Activated CD4-positive, CD25-positive, alpha-beta regulatory T cell treated with anti-CD3 and anti-CD28 coated beads, Interleukin-2, amount 50 U/mL, for 24 hours (primary cell): ENCODE measurements at places on chromosomes 2 and 18.

- no peak for ATAC-seq
Observed at GRCh38 chr18:23442958-23443357, 10.1 kb upstream of the RIOK3 start.

- no peak for ATAC-seq
Observed at GRCh38 chr2:99898336-99899048, 243.9 kb downstream of the AFF3 start.

DNA sequence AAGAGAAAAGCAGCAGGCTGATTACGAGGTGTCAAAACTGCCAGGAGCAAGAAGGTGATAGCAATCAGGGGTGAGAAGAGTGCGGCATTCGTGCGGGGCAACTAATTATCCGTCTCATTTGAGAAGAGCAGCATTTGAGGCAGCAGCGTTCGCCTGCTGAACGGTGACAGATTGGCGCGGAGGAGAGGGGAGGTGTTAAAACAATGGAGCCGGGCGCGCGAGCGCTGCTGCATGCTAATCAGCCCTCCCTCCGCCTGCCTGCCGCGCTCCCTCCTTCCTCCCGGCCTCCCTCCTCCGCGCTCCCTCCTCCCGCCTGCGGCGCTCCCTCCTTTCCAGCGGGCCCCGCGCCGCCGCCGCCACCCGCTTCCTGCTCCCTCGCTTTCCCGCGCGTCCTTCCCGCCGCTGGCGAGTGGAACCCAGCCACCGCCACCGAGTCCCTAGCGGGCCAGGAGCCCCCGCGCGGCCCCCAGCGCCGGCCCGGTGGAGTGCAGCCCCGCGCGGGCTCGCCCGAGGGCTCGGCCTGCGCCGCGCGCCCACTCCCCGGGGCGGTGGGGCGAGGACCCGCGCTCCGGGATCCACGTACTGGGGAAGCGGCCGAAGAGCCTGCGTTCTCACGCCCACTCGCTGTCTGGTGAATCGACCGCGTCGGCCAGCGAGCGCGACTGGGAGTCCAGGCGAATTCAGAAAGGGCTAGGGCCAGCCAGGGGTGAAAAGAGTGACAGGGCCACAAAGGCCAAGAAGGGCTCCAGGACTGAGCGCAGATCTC, 69.5 kb upstream of the PSMD14 start:
- peak; percentile 60 for ATAC-seq

DNA sequence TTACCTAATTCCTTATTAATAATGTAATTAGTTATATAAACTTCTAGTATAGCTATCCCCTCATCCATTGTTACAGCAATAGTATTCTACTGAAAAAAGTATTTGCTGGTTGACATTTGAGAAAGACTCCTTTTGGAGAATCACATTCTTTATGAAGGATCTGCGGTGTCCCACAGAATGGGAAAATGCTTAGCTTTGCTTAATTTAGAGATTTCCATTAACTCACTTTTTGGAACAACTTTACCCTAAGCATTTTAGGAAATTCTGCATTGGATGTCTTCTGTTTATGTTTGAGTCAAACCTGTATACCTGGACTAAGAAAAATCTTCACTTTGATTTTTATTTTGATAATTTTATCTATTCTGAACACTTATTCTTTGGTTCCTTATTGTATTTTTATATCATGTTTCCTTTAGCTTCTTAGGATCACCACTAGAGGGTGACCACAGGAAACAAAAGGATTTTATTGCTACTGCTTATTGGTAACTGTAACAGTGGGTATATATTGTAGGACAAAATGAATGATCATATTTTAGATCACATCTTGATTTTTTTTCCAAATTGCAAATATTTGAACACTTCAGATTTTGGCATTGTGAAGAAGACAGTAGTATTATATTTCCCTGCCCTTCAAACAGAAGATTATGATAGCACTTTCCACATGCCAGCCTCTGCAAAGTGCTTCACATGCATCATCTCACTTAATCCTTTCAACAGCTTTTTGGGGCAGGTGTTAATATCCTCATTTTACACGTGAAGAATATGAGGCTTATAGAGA, 79.6 kb downstream of the MIB1 start:
- ATAC-seq = no peak

DNA sequence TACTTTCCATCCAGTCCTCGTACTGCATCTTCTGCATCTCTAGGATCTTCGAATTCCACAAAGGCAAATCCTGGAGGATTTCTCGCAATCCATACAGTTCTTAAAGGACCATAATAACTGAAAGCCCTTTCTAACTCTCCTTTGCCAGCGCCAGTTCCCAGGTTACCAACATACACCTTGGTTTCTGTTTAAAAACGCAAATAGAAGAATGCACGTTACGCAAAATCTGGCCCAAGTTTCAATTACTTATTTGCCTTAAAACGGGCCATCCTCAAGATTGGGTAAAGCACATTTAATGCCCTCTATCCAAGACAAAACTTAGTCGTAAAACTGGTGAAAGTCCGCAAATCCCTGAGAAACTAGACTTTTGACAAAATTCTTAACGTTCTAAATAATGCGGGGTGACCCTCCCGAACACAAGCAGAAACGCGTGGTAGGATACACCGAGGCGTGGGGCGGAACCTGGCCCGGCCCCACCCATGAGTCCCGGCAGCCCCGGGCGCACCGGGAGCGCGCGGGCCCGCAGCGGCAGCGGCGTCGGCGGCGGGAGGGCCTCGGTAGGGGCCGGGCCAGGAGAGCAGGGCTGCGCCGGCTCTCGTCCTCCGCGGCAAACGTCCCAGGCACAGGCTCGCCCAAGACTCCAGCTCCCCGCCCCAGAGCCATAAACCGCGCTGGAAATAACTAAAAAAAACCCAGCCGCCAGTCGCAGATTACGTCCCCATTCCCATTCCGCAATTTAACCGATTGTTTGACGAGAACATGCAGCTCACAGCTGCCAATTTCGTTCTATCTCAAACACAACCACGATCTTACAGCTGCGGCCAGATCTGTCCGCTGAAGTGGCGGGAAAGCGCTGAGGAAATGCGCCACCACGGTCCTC, 910 bp downstream of the SRSF7 start:
- ATAC-seq = peak; percentile 27

DNA sequence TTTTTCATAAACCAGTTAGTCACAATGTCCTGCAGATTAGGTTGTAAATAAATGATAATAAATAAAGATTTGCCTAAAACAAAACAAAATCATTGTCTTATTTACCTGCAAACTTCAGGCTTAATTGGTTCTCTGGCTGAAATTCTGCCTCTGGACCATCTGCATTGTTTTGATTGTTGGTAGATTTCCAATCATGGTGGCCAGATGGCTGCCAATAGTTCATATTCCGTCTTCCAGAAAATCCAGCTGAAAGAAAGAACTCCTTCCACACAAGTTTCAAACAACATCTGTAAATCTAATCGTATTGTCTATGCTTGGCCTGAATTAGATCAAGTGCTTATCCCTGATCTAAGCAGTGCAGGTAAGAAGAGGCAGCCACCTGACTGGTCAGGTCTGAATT, 771.1 kb upstream of the ZEB2 start:
- no peak for ATAC-seq

GRCh38 chr18:12328179-12328823, 20.3 kb downstream of the TUBB6 start:
- no peak for ATAC-seq

DNA sequence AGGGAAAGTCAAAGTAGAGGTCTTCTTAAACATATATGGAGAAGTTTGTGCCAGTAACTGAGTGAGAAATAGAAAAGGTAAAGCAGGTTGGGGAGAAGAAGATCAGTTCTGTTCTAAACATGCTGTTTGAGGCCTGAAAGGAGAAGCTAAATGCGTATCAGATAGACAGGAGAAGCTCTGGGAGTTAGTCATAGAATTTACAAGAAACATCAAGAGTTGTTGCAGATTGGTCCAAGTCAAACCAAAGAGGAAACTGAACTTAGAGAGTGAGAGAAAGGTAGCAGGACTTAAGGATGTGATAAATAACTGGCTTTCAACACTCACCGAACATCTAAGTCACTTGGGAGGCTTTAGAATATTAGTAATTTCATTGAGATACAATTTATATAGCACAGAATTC, 29.2 kb upstream of the CERS6 start:
- no peak for ATAC-seq

DNA sequence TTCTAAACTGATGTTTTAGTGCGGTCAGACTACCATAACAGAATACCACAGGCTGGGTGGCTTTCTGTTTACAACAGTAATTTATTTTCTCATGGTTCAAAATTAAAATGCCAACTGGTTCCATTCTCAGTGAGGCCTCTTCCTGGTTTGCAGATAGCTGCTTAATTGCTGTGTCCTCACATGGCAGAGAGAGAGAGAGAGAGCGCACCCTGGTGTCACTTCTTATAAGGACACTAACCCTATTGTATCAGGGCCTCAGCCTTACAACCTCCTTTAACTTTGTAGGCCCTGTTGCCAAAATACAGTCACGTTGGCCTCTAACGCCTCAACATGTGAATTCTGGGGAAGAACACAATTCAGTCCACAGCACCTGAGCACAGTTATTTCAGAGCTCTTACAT, 37.5 kb upstream of the ZNF385B start:
- no peak for ATAC-seq

GRCh38 chr18:34794348-34794747, 84.2 kb downstream of the DTNA start:
- ATAC-seq = no peak

DNA sequence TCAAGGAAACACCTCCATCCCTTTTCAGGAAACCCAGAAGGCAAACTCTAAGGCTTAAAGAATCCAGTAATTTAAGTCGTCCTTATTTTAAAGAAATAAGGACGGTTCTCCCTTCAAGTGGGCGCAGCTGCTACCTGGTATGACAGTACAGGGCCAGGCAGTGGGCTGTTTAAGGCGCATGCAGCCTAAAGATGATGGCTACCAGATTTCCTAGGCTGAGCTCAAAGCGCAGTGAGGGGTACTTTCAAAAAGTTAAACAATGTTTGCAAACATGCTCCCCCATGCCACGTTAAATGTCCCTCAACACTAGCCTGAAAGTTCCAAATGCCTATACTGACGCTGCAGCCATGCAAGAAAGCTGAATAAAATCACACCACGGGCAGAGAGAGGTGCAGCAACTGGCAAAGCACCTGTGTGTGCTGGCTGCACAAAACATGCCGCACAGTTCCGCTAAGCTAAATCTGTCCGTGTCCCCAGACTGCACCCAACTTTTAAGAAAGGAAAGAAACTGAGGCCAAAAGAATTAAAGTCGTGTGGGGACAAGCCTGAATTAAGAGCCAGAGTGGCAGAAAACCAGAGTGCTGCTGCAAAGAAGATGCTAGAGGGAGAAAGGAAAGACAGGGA, 583 bp downstream of the HIBCH start:
- peak; percentile 9 for ATAC-seq

GRCh38 chr2:71476495-71476894, 23.1 kb downstream of the DYSF start:
- ATAC-seq = no peak

- ATAC-seq = no peak
Observed at GRCh38 chr2:48145845-48146452, 239.7 kb upstream of the FBXO11 start.

GRCh38 chr18:74420481-74420880, 36.6 kb downstream of the DIPK1C start:
- no peak for ATAC-seq

DNA sequence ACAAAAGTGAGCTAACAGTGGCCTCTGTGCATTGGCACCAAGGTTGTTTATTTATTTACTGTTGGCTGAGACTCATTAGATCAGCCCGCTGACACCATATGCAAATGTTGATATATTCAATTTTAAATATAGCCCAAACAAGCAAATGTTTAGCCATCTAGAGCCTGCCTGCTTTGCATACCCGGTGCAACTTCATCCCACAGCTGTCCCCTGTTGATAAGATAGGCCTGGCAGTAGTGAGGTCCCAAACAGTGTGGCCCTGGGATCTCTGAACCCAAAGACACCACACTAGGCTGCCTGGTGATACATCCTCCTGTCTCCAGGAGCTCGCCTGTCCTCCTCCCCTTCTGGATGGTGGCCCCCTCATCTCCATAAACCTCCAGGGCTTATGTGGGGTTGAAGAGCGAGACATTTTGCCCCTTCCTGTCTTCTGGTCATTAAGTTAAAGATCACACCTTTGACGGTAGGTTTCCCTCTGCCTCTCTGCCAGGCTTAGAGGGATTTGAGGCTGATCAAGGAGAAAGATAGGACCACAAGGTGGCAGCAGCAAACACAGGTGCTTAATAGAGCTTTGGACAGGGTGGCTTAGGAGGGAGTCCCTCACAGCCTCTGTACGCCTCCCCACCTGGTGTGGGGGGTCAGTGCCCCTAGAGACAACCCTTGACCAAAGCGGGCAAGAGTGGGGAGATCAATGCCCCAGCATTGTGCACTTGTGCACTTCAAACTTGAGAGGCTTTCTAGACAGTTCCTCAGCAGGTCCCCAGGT, 23.7 kb upstream of the MYO5B start:
- no peak for ATAC-seq

DNA sequence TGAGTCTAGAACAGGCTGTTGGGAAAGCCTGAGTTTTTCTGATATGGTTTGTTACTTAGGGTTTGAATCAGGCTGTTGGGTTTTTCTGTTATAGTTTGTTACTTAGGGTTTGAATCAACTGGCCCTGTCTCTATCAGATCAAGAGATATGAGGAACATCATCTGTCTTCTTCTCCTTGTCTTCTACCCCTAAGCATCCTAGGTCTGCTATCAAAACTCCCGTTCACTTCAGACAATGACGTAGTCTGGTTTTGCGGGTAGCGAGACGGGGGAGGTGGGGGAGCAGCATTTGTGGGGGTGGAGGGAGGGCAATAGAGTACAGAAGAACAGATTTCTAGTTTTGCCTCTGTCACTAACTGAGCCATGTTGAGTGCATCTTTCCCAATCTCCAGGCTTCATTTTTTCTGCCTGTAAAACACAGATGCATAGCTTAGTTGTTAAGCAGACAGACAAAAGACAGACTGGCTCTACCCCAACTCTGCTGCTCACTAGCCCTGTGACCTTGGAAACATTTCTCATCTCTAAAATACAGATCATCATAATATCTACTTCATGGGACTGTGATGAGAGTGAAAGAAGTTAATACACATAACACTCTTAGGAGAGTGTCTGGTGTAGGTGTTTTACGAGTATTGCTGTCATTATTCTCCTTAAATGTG, 9.1 kb downstream of the TNP1 start:
- ATAC-seq = no peak

DNA sequence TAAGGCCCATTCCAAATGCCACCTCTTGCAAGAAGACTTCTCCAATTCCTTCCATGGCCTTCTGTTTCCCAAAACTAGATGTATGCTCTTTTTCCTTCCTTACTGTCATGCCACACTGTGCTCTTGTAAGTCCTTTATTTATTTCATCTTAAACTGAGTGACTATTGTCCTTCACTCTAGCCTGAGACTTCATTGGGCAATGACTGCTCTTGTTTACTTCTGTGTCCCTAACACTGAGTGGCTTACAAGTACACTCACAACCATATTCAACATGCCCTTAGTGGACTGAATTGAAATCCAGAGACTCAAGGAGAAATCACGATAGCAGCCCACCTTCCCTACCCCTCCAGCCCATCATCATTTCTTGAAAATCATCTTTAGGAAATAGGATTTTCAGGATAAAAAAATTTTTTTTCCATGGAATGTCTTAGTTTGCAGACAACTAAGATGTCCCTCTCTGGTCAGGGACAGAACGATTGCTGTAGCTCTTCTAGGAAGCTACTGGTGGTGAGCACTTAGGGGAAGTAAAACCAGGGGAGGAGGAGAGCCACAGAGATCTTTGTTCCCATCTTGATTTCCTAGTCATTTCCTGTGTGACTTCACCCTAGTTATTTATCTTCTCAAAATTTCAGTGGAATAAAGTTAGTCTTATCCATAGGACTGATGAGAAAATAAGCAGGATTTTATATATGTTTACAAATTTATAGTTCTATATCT, 80.7 kb downstream of the CYRIA start:
- ATAC-seq = no peak

- ATAC-seq = no peak
Observed at GRCh38 chr2:20614201-20615067, 36.5 kb downstream of the HS1BP3 start.

- ATAC-seq = no peak
Observed at GRCh38 chr2:80054346-80054675, 250.2 kb downstream of the LRRTM1 start.
